ENCODE measurements at places on chromosomes 6 and 20.
A peak's percentile ranks its signal among the peaks of the same experiment; 100 is the strongest.

DNA sequence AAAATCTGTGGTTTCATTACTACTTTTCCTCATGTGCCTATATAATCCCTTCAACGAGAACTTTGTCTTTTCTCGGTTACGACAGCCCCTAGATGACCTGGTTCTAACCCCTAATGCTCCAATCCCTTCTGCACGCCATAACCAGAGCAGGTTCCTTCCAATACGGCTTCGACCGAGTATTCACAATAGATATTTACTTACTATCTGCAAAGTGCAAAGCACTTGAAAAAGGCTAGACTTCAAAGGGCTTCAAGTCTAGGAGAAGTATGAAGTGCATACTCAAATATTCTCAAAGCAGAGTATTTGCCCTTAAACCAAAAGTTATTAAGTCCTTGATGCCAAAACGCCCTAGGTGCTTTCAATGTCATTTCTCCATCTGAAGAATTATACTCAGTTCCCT, 63.4 kb upstream of the NHSL1 start:
- DNase-seq, result no peak

- DNase-seq, result no peak
Measured at GRCh38 chr6:154341871-154342270, 14.7 kb downstream of the IPCEF1 start.

- DNase-seq, result peak; percentile 51
Measured at GRCh38 chr20:44460795-44461141, 14.9 kb upstream of the TTPAL start.

- no peak for DNase-seq
Measured at GRCh38 chr6:169160091-169160854, 93.4 kb downstream of the THBS2 start.

GRCh38 chr20:52869698-52870501, 102.3 kb upstream of the TSHZ2 start:
- DNase-seq, result no peak

DNA sequence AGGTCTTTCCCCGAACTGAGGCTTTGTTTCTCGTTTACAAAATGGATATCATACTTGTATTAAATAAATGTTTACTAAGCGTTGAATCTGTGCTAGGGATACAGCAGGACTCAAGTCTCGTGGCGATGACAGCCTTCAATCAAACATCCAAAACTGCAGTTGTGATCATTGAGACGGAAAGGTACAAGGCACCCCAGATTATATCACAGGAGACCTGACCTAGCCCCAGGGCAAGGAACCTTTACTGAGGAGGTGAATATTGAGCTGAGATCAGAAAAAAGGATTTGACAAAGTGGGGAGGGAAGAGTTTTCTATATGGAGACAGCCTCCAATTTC, 476 bp downstream of the AAR2 start:
- DNase-seq, result no peak

DNA sequence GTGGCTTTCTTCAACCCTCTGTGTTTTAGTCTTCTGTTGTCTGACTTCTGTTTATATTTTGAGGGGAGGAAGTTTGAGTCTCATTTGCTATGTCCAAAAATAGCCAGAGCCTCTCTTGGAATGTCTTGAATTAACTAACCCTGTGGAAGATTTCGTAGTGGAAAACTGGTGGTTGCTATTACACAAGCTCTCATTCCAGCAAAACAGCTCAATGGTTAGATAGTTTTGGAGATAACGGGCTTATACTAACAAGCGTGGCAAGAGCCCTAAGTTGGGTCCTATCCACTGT, 1.6 kb downstream of the CCN2 start:
- no peak for DNase-seq

DNA sequence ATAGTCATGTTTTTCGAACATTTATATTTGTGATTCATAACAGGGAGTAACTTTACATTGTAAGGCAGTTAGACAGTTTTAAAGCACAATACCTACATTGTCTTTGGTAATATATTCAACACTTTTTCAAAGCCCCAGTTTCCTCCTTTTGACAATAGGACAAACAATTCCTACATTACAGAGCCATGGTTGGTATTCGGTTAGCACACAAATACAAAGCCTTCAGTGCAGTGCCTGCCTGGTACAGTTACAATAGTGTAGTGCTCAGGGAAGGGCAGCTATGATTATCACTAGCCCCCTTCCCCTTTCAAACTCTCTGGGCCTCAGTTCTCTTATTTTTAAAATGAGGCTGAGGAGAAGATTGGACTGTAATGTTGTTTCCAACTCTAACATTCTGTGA, 207.8 kb downstream of the TPBG start:
- DNase-seq, result no peak

DNA sequence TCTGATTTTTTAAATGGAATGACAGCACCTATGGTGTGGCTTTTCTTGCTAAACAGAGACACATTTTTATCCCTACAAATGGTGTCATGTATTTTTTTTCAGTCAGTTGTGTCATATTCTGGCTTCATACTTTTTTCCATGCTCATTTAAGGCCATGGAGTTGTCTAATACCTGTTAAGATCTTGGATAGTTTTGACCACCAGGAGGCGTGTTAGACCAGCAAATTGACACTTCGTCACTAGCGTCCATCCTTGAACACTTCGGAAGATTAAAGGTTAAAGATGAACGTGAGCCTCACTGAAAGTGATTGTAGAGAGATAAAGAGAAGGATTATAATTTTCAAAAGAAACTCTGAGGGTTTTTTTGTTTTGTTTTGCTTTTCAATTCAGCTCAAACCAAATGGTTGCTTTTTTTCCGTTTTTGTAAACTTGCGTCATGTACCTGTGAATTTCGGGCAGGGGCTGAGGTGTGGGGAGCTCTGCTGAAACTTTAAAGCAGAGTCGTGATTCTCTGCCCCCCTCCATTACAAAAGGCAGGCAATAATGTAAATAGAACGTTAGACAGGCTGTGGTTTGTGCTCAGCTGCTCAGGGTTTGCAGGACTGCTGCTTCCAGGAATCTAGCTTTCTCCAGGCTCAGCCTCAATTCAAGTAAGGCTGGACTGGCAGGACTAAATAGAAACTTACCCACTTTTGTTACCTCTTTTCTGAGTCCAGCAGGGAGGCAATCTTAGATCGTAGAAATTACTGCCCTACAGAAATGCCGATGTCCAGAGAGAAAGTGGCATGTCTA, 245.1 kb downstream of the FOXA2 start:
- DNase-seq, result no peak

GRCh38 chr20:36092398-36093024, 62.0 kb upstream of the EPB41L1 start:
- DNase-seq, result no peak

- DNase-seq, result no peak
Measured at GRCh38 chr6:136562211-136562610, 12.0 kb upstream of the MAP7 start.

DNA sequence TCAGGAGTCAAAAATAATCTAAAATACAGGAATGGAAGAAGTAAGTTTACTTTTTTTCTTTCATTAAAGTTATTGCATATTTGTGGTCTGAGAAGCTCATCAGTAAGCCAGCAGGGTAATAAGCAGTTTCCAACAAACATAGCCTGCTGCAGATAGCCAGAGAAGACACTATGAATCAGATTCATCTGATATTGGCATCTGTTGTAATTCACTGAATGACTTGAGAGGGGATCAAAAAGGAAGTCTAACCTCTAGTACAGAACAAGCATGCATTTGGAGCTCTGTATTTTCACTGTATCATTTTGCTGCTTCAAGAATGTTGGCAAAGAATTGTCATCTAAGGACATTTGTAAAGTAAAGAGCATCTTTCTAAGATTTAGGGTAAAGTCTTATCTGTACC, 53.8 kb upstream of the UFL1 start:
- DNase-seq, result no peak

- DNase-seq, result no peak
Measured at GRCh38 chr20:44834693-44835092, 24.3 kb upstream of the RIMS4 start.

DNA sequence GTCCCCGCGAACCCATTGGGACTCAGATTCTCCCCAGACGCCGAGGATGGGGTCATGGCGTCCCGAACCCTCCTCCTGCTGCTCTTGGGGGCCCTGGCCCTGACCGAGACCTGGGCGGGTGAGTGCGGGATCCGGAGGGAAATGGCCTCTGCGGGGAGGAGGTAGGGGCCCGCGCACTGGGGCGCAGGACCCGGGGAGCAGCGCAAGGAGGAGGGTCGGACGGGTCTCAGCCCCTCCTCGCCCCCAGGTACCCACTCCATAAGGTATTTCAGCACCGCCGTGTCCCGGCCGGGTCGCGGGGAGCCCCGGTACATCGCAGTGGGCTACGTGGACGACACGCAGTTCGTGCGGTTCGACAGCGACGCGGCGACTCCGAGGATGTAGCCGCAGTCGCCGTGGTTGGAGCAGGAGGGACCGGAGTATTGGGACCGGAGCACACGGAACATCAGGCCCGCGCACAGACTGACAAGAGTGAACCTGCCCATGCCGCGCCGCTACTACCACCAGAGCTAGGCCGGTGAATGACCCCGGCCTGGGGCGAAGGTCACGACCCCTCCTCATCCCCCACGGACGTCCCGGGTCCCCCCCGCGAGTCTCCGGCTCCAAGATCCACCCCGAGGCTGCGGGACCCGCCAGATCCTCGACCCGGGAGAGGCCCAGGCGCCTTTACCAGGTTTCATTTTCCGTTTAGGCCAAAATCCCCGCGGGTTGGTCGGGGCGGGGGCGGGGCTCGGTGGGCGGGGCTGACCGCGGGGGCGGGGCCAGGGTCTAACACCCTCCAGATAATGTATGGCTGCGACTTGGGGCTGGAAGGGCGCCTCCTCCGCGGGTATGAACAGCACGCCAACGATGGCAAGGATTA, 15.7 kb upstream of the HLA-A start:
- DNase-seq, result no peak

All from DMS 273 treated with DMSO at 0.1 percent for 48 hours (cell line).